NCI-H1092 treated with DMSO at 0.1 percent for 48 hours (cell line): ENCODE measurements at places on chromosomes 5 and 9.

DNA sequence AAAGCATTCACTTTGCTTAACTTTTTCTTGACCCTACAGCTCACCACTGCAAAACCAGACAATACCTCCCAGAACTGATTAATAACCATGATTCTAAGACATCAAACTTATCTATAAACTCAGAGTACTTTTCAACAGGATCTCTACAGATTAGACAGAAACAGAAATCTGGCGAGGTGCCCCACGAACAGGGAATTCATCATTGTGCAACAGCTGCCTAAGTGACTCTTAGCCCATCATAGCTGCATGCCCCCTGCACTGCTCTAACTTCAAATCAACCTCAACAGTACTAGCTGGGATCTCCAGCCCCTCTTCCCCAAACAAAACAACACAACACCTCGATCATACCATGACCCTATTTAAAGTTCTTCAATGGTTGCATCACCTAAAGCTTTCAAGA lies 16.1 kb upstream of the COL23A1 start:
- no peak for DNase-seq

DNA sequence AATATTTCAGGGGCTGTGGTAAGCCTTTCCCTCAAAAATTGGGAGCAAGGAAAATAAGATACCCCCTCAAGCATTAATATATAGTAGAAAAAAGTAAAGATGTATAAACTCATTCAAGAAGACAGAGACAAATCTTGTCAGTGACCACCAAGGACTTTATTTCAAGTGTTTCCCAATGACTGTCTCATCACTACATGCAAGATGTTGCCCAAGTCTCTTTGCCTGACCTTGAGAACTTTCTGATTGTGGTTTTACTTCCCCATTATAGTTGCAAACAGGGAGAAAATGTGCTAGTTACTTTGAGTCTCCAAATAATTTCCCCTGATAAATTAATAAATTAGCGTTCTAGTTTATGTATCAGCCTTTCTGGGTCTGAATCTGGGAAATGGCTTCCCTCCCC lies 4.0 kb upstream of the SLC46A2 start:
- DNase-seq = no peak

DNA sequence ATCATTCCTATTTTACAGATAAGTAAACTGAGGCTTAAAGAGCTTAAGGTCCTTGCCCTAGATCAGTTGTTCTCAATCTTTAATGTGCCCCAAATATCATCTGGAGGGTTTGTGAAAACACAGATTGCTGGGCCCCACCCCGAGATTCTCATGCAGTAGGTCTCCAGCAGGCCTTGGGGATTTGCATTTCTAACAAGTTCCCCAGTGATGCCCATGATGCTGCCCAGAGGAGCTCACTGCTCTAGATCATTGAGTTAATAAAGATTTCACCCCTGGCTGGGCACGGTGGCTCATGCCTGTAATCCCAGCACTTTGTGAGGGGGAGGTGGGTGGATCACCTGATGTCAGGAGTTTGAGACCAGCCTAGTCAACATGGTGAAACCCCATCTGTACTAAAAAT lies 42.8 kb upstream of the RAD23B start:
- no peak for DNase-seq

- no peak for DNase-seq
Measured at GRCh38 chr5:36199620-36200019, 42.1 kb downstream of the NADK2 start.
